ENCODE measurements at places on chromosomes 7 and 10.

DNA sequence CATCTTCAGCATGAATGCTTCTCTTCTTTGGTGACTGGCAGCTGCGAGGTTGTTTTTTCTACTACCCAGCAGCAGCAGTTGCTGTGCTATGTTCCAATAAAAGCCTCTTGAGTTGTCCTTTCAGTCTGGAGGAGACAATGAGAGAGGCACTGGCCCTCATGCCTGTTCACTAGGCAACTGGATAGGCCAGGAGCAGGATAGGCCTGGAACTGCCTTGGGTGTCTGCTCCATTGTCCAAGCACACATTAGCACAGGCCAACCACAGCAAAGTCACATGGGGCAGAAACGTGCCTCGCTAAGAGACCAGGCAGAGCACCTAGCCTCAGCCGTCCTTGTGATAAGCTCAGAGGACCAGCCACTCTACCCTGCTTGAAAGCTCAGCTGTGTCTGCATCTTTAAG lies 76.9 kb upstream of the PDCD4 start:
- DNase-seq: no peak

GRCh38 chr7:128931965-128932861 lies 5.5 kb upstream of the IRF5 start:
- no peak for DNase-seq

- peak; percentile 25 for DNase-seq
Observed at GRCh38 chr7:24191362-24191761, 92.6 kb upstream of the NPY start.

- no peak for DNase-seq
Observed at GRCh38 chr7:25261545-25262140, 33.4 kb upstream of the NPVF start.

GRCh38 chr10:127195571-127196281 lies 665 bp downstream of the INSYN2A start:
- peak; percentile 45 for DNase-seq

DNA sequence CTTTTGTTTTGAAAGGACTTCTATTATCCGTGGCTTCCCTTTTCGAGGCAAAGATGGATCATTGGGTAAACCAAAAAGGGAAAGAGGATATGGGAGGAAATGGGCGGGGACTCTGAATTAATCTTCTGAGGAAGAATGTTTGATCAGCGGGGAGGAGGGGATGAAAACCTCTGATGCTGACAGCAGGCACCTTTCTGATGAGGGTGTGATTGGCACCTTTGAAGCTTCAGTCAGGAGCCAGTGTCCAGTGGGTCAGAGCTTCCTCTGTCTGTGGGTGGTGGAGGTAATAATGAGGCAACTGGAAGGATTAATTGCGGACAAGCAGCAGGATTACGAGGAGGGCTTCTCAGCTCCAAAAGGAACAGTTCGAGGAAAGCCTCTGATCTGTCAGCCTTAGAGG lies 877.6 kb downstream of the LRMDA start:
- no peak for DNase-seq

- DNase-seq: no peak
Observed at GRCh38 chr10:110032801-110033700, 25.3 kb downstream of the ADD3 start.

- peak; percentile 40 for DNase-seq
Observed at GRCh38 chr10:90652519-90652918, 205.3 kb downstream of the HTR7 start.

GRCh38 chr7:150335108-150335773 lies 6.2 kb downstream of the RARRES2 start:
- no peak for DNase-seq

DNA sequence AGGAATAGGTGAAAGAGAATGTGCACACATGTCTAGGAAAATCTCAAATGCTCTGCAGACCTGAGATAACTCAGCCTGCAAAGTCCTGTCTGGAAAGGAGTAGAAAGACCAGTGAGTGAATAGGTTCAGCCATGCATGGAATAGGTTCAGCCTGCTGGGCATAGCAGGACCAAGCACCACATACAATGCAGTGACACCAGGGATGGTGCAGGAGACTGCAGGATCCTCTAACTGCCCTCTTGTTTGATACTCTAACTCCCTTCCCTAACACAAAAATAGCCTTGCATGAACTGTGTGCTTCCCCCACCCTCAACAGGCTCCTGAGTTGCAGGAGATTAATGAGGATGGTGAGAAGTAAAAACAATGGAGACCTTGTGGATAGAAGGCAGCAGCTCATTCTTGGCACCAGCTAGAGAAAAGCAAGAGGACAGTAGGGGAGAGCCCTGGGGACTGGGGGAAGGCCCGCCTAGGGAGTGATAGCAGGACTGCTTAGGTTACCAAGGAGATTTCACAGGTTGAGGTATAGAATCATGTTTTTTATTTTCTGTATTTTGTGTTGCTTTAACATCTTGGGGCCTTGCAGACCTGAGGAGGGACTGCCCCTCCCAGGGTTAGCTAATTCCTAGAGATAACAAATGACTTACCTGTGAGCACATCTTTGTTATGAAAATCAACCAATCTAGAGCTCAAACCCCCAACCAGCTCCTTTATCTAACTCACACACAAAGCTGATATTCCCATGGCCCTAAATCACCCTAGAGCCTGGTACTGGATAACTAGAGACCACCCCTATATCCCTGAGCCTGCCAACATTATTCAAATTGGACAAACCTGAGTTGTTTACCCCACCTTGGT lies 187.8 kb downstream of the PLPP4 start:
- DNase-seq: no peak

DNA sequence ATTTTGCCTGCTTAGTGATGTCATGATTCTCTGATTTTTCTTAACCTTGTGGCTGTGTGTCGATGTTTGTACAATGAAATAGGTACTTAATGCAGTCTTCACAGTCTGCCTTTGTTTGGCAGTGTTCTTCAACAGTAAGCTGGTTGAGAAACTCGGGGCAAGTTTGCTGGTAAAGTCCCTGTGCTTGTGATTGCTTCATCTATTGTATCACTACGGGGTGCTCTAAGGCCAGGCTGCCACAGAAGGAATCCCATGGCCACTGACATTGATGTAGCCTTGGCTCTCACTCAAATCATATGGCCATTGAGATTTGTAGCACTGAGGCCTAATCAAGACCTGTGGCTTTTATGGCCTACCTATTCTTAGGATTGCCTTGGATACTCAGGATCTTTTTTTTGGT lies 33.5 kb upstream of the PRSS37 start:
- no peak for DNase-seq

DNA sequence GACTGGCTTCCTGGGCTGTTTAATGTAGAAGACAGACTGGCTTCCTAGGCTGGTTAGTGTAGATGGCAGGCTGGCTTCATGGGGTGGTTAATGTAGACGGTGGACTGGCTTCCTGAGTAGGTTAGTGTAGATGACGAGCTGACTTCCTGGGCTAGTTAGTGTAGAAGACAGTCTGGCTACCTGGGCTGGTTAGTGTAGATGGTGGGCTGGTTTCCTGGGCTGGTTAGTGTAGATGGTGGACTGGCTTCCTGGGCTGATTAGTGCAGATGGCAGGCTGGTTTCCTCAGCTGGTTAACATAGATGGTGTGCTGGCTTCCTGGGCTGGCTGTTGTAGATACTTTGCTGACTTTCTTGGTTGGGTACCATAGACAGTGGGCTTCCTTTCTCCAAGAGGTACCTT lies 122.9 kb upstream of the PPP2R2D start:
- DNase-seq: no peak

- DNase-seq: peak; percentile 33
Observed at GRCh38 chr7:76292213-76292573, 10.3 kb upstream of the HSPB1 start.

DNA sequence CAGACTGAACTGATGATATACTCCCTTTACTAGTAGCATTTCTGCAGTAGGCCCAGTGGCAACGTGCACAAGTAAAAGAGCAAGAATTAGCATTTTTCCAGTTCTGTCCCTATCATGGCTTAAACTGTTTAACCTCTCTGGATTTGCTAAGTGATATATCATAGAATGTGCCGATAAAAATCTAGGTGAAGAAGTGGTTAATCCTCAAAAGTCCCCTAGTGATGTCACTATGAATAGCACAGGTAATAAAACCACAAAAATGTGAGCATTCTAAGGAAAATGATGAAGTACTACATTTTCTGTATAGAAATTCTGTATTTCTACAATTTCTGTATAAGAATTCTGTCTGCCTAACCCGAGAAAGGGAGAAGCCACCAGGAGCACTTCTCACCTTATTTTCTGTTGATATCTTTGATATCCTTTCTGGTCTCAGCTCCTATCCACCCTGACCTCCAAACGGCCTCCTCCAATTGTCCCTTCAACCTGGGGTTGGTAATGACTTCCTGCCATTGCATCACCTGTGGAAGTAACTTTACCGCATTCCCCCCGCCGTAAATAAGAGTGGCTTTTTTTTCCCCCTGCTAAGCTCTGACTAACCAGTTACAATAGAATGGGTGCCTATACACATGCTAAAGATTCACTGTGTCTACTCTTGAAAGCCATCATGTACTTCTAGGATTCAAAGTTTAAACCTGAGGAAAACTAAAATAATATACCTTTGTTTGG lies 155.9 kb upstream of the ASAH2 start:
- no peak for DNase-seq

- DNase-seq: no peak
Observed at GRCh38 chr10:68628576-68629127, 68.5 kb downstream of the TET1 start.

DNA sequence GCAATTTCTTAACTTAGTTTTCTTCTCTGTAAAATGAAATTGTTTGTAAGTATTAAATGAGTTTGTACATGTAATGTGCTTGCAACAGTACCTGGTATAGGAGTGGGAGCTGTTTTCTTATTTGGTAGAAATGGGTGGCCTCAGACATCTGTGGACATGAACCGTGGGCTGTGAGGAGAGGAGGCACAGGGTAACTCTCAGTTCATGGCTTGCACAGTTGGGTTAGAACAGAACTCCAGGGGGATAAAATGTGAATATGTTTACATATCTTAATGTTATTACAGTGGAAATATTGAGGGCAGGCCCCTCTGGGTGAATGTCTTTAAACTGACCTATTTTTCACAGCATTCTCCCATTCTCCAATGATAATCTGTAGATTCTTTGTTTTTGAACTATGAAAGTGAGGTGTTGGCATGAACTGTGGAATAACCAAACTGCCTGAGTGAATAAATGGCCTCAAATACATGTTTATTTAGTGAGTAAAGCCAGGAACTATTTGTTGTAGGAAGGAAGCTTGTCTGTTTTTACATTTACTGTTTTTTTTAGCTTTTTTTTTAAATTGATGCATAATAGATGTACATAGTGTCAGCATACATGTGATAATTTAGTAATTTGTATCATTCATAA lies 2.6 kb downstream of the ABCA13 start:
- DNase-seq: no peak

DNA sequence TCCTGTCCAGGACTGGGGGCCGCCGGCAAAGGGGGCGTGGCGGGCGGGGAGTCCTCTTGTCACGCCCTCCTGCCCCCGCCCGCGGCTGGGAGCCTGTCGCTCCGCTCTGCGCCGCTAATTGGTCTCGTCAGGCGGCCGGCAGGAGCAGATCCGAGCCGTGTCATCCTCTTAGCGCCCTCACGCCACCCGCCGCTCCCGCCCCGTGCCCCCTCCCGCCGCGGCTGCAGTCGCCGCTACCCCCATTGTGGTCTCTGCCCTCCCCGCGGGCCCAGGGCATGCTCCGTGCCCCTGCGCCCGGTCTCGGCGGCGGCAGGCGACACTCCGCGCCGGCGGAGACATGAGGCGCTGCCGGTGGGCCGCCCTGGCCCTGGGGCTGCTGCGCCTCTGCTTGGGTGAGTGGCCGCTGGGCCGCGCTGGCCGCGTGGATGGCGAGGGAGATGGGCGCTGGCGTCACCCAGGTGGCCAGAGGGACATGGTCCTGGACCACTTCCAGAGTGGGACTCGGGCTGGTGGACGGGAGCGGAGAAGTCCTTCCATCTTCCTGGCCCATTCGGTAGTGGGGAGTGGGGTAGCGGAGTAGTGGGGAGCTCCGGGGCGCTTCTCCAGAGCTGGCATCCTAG lies at the start of gene CDHR1:
CDHR1 (plus strand) TSS at position 114 of the 620 bp plus-strand sequence; CDS start at position 338, 224 bp downstream.
- DNase-seq: peak; percentile 16

DNA sequence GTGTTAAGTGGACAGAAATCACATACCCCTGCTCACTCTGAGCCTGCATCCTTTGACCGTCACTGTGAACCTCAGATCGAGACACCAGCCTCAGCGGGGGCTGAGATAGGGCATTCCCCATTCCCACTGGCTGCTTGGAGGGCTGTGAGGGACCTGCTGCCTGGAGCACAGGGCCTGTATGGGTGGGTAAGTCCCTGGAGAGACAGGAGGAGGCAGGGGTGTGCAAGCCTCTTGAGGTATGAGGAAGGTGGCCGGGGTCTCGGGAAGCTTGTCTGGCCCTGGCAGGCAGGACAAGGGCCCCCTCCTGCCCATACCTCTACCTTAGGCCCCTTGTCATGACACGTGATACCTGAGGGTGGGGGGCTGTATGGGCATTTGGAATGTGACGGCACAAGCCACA lies 187.4 kb downstream of the MGMT start:
- no peak for DNase-seq

DNA sequence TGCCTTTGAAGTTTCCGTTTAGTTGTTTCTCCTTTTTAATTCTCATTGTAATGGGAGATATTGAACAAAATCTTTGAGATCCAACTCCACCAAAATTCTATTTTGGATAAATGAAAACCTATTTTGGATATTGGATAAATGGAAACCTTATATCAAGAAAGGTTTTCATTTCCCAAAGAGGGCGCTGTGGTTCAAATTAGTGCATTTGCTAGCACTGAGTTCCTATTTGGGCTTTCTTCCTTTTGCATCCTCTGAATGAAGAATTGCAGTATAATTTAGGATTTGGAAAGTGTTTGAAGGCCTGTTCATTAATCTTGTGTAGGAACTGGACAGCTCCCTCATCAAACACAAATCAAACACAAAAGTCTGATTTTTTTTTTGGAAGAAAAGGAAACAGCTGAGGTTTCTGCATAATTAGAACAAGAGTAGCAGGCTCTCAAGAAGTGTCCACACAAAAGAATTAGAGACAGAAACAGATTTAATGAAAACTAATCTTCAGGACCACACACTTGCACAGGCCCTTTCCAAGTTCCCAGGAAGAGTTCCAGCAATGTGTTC lies 80.8 kb upstream of the KLF14 start:
- peak; percentile 70 for DNase-seq

- peak; percentile 37 for DNase-seq
Observed at GRCh38 chr7:76108540-76109233, 60.8 kb downstream of the MDH2 start.

- peak; percentile 42 for DNase-seq
Observed at GRCh38 chr7:104179178-104179577, 28.6 kb downstream of the ORC5 start.

DNA sequence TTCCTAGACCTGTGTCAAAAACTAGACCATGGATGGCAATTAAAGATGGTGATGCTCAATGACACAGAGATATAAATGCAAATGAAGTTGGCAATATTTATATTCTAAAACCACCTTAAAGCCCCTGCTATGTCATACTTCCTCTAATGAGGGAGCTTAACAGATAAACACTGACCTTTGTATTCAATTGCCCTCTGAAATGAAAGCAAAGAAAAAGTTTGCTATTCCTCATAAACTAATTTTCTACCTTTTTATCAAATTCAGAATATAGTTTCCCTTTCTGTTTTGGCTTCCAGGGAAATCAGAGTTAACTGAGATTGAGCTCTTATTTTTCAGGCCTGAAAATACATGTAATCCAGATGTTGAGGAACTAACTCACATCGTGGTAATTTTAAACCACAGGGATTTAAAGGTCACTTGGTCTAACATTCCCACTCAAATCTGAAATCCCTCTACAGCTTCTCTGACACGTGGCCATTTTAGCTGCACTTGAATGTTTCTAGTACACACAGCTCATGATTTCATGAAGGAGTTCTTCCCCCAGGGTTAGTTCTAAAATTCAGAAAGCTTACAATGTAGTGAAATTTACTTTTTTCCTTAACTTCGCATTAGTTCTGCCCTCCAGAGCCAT lies 37.9 kb upstream of the ABCB5 start:
- DNase-seq: no peak
